Kidney glomerular epithelial cell (primary cell): ENCODE measurements at places on chromosomes 11 and 22.

DNA sequence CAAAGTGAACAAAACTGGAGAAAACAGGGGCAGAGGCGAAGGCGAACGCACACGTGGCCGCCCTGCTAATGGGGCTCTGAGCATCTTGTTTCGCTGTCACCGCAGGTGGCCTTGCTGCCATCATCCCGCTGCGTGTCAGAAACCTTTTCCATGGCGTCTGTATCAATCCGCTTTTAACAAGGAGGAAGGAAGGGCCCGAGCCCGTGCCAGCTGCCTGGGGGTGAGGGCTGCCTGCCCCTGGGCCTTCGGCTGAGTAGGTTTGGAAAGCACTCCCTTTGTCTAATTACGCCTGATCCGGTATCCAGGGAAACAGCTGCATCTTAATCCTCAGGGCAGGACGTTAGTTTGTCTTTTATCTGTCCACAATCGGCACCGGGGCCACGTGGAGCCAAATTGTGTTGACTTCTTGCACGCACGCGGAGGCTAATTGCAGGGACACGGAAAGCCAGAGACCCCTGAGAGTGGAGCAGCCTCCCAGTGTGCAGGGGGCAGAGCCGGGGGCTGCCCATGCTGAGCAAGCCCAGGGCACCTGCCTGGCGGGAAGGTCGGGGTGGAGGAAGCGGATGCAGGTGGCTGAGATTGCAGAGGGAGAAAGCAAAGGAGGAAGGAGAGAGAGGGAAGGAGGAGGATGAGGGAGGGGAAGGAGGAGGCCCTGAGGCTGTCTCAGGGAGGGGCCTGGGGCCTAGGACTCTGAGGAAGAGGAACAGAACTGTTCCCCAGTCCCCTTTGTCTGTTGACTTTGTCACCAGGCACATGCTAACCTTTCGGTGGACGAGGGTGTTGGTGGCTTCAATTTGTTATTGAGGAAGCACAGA lies 19.2 kb upstream of the TH start:
- DNase-seq = no peak

GRCh38 chr11:122270535-122270934 lies 154.5 kb upstream of the BLID start:
- DNase-seq = no peak

- DNase-seq = no peak
Observed at GRCh38 chr11:92692826-92693546, 276.5 kb upstream of the MTNR1B start.

GRCh38 chr22:43566021-43566420 lies 154.2 kb downstream of the MPPED1 start:
- peak; percentile 23 for DNase-seq

DNA sequence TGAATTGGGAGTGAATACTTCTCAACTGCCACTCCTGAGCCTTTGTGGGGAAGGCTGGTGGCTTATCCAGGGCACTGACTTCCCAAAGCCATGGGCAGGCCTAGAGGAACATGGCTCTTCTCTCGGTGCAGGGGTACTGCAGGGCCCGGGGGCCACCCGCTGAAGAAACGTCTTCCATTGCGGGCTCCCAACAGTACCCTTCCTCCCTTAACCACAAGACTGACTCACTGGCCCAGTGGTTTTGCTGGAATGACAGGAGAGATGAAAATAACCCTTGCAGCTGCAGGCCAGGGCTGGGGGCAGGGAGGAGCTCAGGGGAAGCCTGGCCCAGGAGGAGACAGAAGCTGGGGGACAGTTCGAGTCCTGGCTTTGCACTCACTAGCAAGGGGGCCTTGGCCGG lies 13.5 kb downstream of the TXN2 start:
- DNase-seq = peak; percentile 92

DNA sequence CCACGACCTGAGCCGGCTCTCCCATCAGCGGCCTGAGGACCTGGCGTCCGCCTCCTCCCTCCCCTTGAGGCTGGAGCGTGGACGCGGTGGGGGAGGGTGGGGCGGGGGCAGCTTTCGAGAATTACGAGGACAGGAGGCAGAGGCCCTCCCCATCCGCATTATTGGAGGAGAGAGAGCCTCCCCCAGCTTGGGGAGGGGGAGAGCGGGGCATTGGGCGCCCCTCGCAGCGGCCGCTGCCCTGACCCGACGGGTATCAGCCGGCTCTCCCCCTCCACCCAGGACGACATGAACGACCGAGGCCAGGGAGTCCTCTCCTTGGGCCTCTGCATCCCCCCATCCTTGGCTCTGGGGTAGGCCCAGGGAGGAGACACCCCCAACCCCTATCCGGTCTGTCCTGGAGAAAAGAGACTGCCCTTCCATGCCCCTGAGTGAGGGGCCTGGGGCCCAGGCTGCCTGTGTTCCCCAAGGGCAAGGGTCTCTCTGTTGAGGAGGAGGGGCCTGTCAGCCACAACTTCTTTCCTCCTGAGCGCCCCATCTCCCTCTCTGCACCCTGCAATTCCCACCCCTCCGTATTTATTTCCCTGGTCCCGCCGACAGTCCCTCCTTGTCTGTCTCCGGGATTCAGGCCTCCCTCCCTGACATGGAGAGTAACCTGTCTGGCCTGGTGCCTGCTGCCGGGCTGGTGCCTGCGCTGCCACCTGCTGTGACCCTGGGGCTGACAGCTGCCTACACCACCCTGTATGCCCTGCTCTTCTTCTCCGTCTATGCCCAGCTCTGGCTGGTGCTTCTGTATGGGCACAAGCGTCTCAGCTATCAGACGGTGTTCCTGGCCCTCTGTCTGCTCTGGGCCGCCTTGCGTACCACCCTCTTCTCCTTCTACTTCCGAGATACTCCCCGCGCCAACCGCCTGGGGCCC lies 495 bp downstream of the GPR137 start:
- no peak for DNase-seq

DNA sequence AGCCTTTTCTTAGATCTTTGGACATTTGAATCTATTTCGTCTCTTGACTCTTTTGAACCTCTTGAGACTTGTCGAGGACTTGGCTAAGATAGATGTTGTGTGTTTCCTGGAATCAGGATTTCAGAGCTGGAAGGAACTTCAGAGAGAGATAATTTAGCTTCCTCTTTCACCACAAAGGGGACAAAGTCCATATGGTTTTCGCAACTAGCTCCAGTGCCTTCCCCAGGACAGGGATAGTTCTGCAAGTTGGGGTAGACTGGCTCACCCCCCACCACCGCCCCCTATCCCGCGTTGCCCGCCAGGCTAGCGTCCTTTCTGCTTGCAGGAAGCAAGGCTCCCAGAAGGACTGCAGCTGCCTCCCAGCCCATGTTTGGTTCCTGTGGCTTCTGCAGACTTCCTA lies 75.7 kb upstream of the MYO18B start:
- DNase-seq = no peak

DNA sequence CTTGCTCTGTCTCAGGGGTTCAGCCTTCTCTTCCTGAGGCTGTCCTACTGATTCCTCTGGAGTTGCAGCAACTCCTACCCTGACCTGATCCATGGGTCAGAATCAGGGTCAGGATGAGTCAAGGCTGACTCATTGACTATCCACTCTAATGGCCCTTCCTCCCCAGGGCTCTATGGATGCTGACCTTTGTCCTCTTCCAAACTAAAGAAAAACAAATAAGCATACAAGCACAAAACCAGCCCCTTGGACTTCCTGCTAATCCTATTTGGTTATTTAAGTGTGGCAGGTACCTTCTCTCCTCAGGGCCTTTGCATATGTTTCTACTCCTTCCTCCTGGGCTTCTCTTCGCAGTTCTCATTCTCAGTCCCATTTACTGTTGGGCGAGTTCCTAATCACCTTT lies 204.5 kb upstream of the NAV2 start:
- no peak for DNase-seq

- DNase-seq = no peak
Observed at GRCh38 chr11:106974831-106975230, 43.4 kb downstream of the GUCY1A2 start.

DNA sequence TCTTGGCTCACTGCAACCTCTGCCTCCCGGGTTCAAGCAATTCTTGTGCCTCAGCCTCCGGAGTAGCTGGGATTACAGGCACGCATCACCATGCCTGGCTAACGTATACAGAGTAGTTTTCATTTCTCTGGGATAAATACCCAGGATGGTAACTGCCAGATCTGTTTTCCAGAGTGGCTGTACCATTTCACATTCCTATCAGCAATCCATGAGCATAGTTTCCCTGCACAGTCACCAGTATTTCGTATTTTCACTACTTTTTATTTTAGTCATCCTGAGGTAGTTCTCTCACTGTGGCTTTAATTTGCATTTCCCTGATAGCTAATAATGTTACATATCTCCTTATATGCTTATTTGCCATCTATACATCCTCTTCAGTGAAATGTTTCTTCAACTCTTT lies 11.0 kb upstream of the SCARF2 start:
- no peak for DNase-seq

DNA sequence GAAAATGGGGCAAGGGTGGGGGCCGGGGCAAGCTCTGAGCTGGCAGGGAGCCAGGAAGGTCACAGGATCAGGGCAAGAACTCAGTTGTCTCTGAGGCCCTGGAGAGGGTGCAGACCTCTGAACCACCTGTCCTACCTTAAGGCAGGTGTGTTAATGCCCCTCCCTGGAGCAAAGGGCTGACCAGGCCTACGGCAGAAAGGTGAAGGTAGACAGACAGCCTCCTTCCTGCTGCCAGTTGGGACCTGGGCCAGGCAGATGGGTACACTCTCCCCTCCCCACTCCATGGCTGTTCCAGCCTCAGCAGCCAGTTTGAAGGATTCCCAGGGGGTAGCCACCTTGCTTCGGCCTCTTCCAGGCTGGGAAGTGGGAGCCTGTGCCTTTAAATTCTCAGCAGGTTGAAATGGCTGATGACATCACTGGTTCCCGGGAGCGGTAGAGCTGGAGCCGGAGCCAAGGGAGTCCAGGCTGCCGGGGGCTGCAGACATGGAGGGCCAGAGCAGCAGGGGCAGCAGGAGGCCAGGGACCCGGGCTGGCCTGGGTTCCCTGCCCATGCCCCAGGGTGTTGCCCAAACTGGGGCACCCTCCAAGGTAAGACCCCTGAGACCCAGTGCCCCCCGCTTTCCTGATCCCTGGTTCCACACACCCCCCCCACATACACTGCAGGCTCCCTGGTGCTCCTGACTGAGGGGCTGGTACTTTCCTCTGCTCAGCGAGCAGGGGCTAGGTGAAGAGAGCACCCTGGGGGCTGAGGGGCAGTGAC lies at the start of gene INPP5J:
TSS of gene INPP5J (plus strand) at position 435 of the 760 bp plus-strand sequence. CDS start at position 484, 49 bp downstream.
- peak; percentile 55 for DNase-seq

- no peak for DNase-seq
Observed at GRCh38 chr11:72712168-72712751, 38.0 kb upstream of the PDE2A start.

DNA sequence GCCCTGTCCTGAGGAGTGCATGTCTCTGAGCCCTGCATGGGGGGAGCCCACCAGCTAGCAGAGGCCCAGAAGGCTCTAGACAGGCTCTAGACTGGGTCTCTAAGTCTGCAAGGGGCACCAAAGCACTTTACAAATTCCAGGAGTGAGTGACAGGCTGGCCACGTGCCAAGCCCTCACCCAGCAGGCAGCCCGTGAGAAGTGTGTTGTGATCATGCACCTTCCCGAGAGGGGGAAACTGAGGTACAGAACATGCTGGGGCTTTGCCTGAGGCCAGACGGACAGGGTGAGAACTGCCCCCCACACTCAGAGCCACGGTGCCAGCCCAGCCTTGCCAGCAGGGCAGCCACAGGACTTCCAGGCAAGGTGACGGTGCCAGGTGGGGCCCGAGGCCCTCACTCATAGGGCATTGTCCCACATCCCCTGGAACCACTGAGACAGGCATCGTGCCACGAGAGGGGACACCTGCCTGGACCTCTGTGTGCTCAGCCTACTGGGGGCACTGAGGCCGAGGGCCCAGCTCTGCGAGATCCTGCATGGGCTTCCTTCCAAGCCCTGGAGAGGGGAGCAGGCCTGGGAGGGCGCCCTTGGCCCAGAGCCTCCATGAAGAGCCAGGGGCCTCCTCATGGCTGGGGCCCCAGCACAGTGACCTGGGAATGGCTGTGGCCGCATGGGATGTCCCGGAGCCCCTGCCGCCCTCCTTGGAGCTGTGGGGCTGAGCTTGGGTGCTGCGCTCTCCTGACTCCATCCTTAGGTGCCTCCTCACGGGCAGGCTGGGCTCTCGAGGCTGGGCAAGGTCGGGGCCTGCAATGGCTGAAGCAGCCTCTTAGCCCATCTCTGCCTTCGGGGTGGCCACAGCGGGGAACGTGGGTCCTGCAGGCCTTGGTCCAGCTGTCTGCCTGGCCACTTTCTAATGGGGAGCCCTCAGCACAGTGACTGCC lies 121.5 kb downstream of the KCNQ1OT1 start:
- no peak for DNase-seq

DNA sequence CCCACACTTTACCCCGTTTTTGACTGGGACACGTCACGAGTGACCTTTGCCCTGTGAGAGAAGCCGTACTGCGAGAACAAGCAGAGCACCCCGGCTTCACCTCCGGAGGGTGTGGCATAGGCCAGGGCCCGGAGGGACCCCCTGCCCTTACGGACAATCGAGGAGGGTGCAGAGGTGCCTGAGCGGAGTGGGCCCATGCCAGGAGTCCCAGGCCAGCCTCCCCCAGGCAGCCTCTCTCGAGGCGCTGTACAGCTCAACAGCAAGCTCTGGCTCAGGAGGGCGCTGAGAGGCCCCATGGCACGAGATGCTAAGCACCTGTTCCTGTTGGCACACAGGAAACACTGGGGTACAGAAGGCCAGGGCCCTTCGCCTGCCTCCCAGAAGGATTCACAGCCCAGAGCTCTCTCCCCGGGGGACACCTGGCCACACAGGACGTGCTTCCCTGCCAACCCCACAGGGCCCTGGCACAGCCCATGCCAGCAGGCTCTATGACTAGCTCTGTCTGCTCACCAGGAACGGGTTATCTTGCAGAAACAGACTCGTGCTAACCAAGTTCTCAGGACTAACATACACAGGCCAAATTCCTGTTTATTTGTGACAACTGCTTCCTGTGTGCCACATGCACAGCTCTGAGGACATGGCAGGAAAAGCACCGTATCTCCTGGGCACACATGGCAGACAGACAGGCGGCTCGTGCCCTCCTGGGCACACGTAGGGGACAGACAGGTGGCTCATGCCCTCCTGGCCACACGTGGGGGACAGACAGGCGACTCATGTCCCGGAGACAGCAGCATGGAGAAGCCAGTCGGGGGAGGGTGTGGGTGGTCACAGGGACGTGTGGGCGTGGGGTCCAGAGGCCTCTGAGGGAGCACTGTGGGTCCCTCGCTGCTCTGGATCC lies 11.6 kb downstream of the TOLLIP start:
- DNase-seq = no peak

DNA sequence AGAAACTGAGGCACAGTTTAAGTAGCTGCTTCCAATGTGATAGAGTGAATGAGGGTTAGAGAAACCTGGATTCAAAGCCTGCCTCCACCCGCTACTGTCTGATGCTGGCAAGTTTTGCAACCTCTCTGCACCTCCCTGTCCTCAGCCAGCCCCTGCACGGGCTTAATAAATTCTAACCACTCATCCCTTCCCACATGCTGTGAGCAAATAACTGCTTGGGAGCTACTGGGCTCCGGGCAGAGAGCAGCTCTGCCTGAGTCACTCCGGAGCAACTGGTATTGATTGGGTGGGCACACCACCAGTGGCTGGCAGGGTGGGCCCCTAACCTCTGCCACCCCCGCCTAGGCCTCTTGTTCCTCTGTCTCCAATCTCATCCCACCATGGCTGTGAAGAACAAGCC lies 104.3 kb upstream of the SYT13 start:
- no peak for DNase-seq
